Type B pancreatic cell (in vitro differentiated cells): ENCODE measurements at places on chromosomes 7 and 10.

DNA sequence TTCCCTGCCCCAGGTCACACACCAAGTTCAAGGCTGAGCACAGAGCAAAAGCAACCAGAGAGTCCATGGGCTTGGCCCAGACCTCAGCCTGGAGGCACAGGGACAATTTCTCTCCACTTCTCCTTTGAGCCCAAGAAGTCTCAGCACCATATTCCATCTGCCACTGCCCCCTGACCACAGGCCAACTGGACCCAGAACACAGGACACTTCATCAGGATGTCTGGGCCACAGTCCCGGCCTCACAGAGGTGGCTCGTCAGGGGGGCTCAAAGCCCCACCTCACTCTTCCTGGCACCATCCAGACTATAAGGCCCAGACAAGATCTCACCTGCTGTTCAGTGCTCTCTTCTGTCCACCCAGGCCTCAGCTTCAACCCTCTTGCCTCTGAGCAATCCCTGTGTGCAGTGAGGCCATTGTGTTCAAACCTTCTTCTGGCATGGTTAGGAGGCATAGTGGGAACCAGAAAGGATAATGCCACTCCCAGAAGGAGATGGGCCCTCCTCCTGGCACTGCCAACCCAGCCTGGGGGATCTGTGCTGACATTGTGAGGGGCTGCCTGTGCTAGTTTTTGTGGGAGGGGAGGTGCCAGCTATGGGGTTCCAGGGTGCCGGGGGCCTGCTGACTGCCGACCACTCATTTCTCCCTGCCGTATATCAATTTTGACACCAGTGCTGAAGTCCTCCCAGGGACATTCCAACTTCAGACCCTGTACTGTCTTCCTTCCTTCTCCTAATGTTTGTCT lies 49.7 kb upstream of the ANTXRL start:
- H3K4me3 ChIP-seq: no peak overlapping the region
- H3K36me3 ChIP-seq: no peaks in the 10 kb centered on the region
- no peaks in the 10 kb centered on the region for H3K4me1 ChIP-seq
- no peak for DNase-seq

GRCh38 chr10:132459301-132460003 lies 62.5 kb downstream of the PWWP2B start:
- no peaks in the 10 kb centered on the region for H3K27me3 ChIP-seq
- H3K4me3 ChIP-seq: no peak overlapping the region
- no peak overlapping the region for H3K27ac ChIP-seq
- peaks cover 5% of the 10 kb centered on the region for H3K4me1 ChIP-seq

DNA sequence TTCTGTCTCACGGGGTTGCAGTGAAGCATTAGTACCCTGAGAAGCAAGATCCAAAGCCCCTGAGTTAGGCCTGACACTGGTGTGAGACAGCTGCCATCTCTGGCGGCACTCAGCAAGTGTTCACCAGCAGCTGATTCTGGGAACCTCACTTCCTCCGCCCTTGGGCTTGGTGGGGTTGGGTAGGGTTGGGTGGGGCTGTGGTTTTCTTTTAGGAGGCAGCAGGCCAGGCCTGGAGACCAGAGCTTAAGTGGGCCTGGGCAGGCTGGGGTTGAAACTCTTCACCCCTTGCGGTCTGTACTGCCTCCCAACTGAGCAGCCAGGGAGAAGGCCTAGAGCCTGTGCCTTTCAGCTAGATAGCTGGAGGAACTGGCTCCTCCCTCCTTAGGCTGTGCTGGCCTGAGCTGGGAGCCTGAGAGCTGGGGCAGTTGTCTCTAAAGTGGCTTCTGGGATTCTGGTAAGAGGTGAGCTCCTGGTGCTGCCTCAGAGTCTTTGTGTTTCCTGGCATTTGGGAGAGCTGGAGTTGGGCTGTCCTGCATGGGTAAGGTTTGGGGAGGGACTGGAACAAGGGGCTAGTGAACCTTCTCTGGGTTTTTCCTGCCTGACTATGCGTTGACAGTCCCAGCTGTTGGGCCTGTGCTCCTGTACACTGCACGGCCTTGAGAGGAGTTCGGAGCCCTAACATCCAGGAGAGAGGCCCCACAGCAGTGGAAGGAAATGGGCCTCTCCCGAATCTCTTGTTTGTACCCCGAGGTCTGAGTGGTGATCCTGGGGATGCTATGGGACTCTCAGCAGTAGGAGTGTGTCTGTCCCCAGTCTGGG lies 5.1 kb downstream of the TSPAN14 start:
- H3K27me3 ChIP-seq: no peaks in the 10 kb centered on the region
- H3K4me3 ChIP-seq: peak overlapping the region; percentile 82
- H3K4me1 ChIP-seq: peaks cover 75% of the 10 kb centered on the region
- no peak for DNase-seq
- H3K36me3 ChIP-seq: peaks cover 9% of the 10 kb centered on the region
- peak overlapping the region; percentile 95 for H3K27ac ChIP-seq

- peaks cover 2% of the 10 kb centered on the region for H3K27me3 ChIP-seq
- H3K4me1 ChIP-seq: peaks cover 10% of the 10 kb centered on the region
- H3K36me3 ChIP-seq: no peaks in the 10 kb centered on the region
- no peak overlapping the region for H3K27ac ChIP-seq
Observed at GRCh38 chr7:149188213-149188612, 7.1 kb upstream of the ZNF282 start.

- H3K36me3 ChIP-seq: no peaks in the 10 kb centered on the region
- H3K27me3 ChIP-seq: no peaks in the 10 kb centered on the region
- no peak for DNase-seq
- H3K4me3 ChIP-seq: no peak overlapping the region
Observed at GRCh38 chr7:69845721-69846495, 247.6 kb downstream of the AUTS2 start.

DNA sequence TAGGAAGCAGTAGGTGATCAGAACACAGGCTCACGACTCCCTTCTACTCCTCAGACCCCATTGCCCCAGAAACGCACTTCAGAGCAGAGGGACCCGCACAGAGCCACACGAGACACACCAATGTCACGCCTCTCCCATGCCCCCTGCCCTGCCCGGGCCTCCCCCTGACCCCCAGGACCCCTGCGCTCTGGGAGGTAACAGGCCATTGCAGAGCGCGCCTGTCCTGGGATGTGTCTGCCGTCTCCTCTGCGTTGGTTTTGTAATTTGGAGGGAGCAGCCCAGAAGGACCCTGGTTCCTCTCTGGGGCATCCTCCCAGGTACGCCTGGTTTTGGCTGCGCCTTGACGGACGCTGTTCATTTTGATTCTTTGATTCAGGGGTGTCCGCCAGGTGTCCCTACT lies 85.4 kb downstream of the UNCX start:
- no peak overlapping the region for H3K27ac ChIP-seq
- H3K4me1 ChIP-seq: no peaks in the 10 kb centered on the region
- H3K4me3 ChIP-seq: no peak overlapping the region
- no peaks in the 10 kb centered on the region for H3K36me3 ChIP-seq
- peaks cover 3% of the 10 kb centered on the region for H3K27me3 ChIP-seq

- DNase-seq: no peak
- H3K4me3 ChIP-seq: no peak overlapping the region
- no peaks in the 10 kb centered on the region for H3K36me3 ChIP-seq
- H3K27ac ChIP-seq: no peak overlapping the region
- H3K27me3 ChIP-seq: peaks cover 13% of the 10 kb centered on the region
Observed at GRCh38 chr10:49257154-49257553, 41.8 kb upstream of the C10orf71 start.

GRCh38 chr7:25780904-25781303 lies 371.1 kb upstream of the NFE2L3 start:
- no peak overlapping the region for H3K4me3 ChIP-seq
- DNase-seq: no peak
- H3K27me3 ChIP-seq: peaks cover 37% of the 10 kb centered on the region
- H3K27ac ChIP-seq: no peak overlapping the region
- no peaks in the 10 kb centered on the region for H3K36me3 ChIP-seq

DNA sequence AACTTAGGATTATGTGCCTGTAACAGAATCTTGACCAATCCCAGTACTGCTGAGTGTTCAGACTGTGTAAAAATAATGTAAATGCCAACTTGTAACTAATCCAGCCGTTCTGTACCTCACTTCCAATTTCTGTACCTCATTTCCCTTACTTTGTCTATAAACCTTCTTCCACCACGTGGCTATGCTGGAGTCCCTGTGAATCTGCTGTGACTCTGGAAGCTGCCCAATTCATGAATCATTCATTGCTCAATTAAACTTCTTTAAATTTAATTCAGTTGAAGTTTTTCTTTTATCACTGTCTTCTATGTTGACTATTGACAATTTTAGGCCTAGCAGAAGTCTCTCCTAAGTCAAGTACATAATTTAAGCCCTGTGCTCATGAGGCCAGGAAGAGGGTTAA lies 215.3 kb upstream of the RHOBTB1 start:
- H3K36me3 ChIP-seq: no peaks in the 10 kb centered on the region
- DNase-seq: no peak
- H3K27me3 ChIP-seq: peaks cover 10% of the 10 kb centered on the region
- peaks cover 24% of the 10 kb centered on the region for H3K4me1 ChIP-seq
- no peak overlapping the region for H3K4me3 ChIP-seq

DNA sequence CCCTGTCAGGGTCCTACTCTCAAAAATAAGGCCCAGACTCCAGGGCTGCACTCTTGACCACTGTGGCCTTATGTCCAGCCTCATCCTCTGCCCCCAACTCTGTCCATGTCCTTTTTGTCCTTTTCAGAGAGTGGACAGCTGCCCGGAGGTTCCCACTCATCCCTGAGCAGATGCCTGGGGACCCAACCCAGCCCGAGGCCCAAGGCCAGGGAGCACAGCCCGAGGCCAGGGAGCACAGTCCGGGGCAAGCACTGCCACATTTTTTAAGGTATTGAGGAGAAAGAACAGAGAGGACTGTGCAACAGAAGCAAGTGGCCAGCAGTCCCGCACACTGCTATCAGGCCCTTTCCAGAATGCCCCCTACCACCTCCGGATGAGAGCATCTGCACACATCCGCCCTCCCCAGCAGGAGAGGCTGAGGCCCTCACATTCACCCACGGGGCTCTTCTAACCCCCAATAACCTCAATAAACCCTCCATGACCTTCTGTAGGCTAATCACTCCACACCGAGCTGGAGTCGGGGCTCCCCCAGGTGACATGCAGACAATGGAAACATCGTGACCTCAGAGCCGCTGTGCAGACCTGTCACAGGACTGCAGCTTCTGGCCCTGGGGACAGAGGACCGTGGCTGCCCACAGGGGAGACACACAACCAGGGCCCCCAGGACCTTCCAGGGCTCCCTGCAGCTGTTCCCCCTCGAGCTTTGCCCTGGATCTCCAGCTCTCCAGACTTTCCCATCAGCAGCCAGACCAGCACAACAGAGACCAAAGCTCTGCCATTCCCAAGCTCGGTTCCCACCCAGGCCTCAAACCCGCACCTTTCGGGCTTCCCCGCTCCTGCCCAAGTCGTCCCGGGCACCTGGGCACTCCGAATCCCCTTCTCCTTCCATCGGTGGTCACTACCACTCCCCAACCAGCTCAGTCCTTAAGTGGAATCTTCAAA lies 51.4 kb downstream of the CAMK2B start:
- H3K27ac ChIP-seq: no peak overlapping the region
- DNase-seq: no peak
- H3K27me3 ChIP-seq: no peaks in the 10 kb centered on the region
- peak overlapping the region; percentile 22 for H3K4me3 ChIP-seq

DNA sequence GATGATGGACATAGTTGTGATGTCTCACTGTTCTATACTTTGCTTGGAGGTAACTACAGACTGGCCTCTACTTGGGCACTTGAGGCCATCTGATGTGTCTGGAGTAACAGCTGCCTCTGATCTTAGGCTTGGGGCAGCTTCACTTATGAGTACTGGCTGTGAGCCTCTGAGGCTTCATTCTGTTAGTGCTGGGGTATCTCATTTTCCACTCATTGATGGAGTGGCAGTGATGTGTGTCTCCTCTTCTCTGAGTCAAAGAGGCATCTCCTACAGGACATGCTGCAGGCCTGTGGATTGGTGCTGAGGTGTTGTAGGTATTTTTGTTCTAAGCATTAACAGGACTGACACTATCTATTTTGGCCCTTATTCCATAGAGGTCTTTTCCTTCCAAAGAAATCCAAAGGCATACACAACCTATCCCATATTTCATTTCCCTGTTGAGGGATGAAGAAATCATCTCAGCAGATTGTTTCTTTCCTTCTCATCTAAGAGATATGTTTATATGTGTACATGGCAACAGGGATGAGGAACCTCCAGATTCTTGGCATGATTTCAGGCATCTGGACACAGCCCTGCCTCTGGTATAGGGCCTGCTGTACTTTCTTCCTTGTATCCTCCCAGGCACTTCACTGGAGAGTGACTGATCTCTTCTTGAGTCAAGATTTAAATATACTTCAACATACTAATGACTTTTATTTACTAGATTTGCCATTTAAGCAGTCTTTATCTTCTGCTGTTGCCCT lies 65.7 kb upstream of the NOBOX start:
- H3K4me1 ChIP-seq: no peaks in the 10 kb centered on the region
- DNase-seq: no peak

GRCh38 chr10:75505840-75506506 lies 74.5 kb downstream of the LRMDA start:
- peaks cover 41% of the 10 kb centered on the region for H3K27me3 ChIP-seq
- H3K27ac ChIP-seq: no peak overlapping the region
- H3K4me3 ChIP-seq: no peak overlapping the region
- DNase-seq: no peak
- peaks cover 32% of the 10 kb centered on the region for H3K4me1 ChIP-seq
- H3K36me3 ChIP-seq: no peaks in the 10 kb centered on the region

- DNase-seq: no peak
- no peaks in the 10 kb centered on the region for H3K4me1 ChIP-seq
- peak overlapping the region; percentile 55 for H3K27ac ChIP-seq
- H3K4me3 ChIP-seq: no peak overlapping the region
Observed at GRCh38 chr10:6102128-6102527, 13.3 kb downstream of the RBM17 start.

DNA sequence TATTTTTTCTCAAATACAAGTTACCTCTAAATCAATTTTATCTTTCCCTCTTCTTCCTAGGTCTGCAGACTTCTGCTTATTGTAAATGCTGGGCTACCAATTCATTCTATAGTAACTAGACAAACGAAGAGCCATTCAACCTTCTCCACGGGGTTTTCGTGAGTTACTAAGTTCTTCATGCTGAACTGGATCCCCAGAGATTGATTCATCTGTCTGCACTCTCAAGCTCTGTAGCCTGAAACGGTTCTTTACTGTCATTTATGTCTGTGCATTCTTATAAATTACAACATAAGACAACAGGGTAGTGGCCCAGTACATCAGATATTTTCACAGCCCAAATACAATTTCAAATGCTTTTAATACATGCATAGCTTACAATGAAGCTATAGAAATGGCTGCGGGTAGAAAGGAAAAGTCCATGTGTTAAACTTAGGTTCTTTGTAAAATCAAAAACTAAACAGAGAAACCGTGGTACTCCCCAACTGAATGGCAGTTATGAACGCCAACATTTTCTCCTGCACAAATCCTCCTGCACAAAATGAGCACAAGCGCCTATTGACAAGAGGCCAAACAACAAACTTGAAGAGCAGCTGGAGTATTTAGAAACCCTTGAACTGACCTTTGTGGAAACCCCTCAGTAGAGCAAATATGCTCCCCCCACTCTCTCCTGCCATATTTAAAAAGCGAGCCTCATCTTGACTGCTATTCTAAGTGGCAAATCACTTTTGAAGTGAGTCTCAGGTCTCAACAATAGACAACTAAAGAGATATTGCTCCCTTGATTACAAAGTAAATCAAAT lies 20.7 kb downstream of the LAMB1 start:
- no peak overlapping the region for H3K27ac ChIP-seq
- peaks cover 17% of the 10 kb centered on the region for H3K4me1 ChIP-seq
- DNase-seq: no peak
- no peaks in the 10 kb centered on the region for H3K27me3 ChIP-seq
- H3K4me3 ChIP-seq: no peak overlapping the region
- peaks cover 56% of the 10 kb centered on the region for H3K36me3 ChIP-seq

- no peaks in the 10 kb centered on the region for H3K4me1 ChIP-seq
- H3K4me3 ChIP-seq: no peak overlapping the region
- no peaks in the 10 kb centered on the region for H3K27me3 ChIP-seq
- DNase-seq: no peak
- H3K27ac ChIP-seq: no peak overlapping the region
- no peaks in the 10 kb centered on the region for H3K36me3 ChIP-seq
Observed at GRCh38 chr7:136492366-136492765, 376.1 kb upstream of the CHRM2 start.
